ENCODE measurements at places on chromosomes 6 and 20.

DNA sequence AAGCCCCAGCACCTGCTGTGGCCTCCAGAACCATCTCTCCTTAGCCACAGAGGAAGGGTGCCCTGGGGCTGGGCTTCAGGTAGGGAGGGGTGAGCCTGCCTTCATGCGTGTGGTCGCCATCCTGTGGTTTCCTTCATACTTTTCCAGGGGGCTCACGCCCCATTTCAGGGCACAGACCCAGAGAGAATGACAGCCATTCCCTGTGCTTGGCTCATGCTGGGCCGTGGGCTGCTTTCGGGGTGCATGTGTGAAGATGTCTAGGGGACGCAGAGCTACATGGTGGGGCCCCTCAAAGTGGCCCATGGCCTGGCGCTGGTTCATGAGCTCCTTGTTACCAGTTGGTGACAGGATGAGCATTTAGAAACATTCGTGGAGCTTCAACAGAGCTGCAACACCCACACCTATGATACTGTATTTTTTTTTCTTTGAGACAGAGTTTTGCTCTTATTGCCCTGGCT, 190.3 kb upstream of the SLC24A3 start:
- H3K27ac ChIP-seq = no peak overlapping the region
- H3K36me3 ChIP-seq = no peaks in the 10 kb centered on the region
- DNase-seq = no peak
- H3K4me1 ChIP-seq = no peaks in the 10 kb centered on the region
- H3K4me3 ChIP-seq = no peak overlapping the region

DNA sequence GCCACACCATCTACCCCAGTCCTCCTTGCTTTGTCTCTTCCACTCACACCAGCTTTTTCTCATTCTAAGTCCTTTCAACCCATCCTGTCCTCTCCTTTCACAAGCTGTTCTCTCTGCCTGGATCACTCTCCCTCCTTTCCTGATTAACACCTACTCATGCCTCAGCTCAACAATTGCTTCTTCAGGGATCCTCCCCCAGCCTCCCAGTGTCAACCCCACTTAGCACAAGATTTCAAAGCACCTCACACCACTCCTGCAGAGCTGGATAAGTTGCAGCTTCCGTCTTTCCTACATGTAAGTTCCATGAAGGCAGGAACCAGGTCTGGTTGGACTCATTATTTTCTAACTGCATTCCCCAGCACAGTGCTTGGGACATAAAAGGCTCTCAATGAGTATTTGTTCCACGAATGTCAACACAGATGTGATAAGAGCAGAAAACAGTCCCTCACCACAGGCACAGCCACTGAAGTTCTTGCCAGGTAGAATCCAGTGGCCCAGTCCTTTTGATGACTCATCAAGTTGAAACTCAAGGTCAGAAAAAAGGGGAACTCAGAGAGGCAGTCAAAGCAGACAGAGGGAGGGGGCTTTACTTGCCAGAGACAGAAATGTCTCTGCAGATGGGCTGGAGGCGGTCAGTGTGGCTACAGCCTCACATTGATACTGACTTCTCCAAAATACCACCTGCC, 193.4 kb upstream of the PRDM1 start:
- H3K27ac ChIP-seq = no peak overlapping the region
- no peaks in the 10 kb centered on the region for H3K36me3 ChIP-seq
- no peaks in the 10 kb centered on the region for H3K27me3 ChIP-seq
- peak; percentile 38 for DNase-seq
- H3K4me1 ChIP-seq = peaks cover 15% of the 10 kb centered on the region

DNA sequence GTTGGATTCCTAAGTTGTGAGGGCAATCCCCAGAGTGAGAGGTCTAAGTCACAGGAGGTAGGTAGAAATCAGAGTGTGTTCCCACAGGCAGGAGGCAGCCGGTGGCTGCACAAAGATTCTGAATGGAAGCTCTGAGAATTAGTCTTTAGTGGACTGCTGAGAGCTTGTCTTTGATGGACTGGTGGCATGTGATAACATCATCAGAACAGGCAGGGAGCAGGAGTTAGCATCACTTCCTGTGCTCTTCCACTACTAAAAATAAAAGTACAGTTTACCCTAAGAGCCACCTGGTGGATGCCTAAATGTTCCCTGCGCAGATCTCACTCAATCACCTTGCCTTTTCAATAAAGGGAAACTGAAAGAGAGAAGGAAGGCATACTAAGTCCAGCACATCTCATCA, 294.6 kb upstream of the POU3F2 start:
- H3K4me1 ChIP-seq = no peaks in the 10 kb centered on the region
- no peak for DNase-seq
- H3K27me3 ChIP-seq = no peaks in the 10 kb centered on the region
- H3K4me3 ChIP-seq = no peak overlapping the region
- H3K36me3 ChIP-seq = no peaks in the 10 kb centered on the region
- H3K27ac ChIP-seq = no peak overlapping the region

- 0 out of 2 replicates have a peak, but pooled peaks cover 1% of the 10 kb centered on the region for H3K27me3 ChIP-seq
- H3K4me1 ChIP-seq = peaks cover 88% of the 10 kb centered on the region
- H3K27ac ChIP-seq = no peak overlapping the region
- no peak for DNase-seq
Observed at GRCh38 chr20:45346291-45346718, 1.9 kb downstream of the SDC4 start.

- peaks cover 9% of the 10 kb centered on the region for H3K4me1 ChIP-seq
- H3K36me3 ChIP-seq = no peaks in the 10 kb centered on the region
- H3K4me3 ChIP-seq = no peak overlapping the region
- no peaks in the 10 kb centered on the region for H3K27me3 ChIP-seq
- H3K27ac ChIP-seq = no peak overlapping the region
- no peak for DNase-seq
Observed at GRCh38 chr6:134020968-134021367, 31.5 kb downstream of the SLC2A12 start.

GRCh38 chr6:16337295-16337975, 99.0 kb downstream of the GMPR start:
- no peak overlapping the region for H3K27ac ChIP-seq
- no peaks in the 10 kb centered on the region for H3K27me3 ChIP-seq
- H3K4me3 ChIP-seq = no peak overlapping the region

DNA sequence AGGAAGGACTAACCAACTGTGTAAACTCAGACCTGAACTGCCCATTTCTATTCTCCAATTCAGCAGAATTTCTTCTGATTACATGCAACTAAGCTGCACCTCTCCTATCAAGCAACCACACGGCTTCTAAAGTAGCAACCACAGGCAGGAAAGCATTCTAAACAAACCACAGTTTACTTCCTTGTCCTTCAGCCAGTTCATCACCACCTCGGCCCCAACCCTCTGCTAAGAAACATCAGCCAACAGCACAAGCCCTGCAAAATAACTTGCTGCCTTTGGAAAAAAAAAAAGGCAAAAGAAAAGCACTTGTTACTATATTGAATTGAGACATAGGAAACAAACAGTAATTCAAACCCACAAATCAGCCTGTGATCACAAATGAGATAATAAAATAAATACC, 140.3 kb downstream of the NFATC2 start:
- no peaks in the 10 kb centered on the region for H3K27me3 ChIP-seq
- peaks cover 8% of the 10 kb centered on the region for H3K36me3 ChIP-seq
- no peaks in the 10 kb centered on the region for H3K4me1 ChIP-seq

Measured in HepG2 (cell line).